ENCODE measurements at places on chromosomes 3 and 15.

GRCh38 chr15:57321973-57322601 is 54.2 kb upstream of the CGNL1 start:
- DNase-seq, result no peak

GRCh38 chr3:156404217-156404616 is 150.7 kb downstream of the SSR3 start:
- no peak for DNase-seq

GRCh38 chr3:4835616-4836043 is 143.6 kb upstream of the BHLHE40 start:
- DNase-seq, result no peak

DNA sequence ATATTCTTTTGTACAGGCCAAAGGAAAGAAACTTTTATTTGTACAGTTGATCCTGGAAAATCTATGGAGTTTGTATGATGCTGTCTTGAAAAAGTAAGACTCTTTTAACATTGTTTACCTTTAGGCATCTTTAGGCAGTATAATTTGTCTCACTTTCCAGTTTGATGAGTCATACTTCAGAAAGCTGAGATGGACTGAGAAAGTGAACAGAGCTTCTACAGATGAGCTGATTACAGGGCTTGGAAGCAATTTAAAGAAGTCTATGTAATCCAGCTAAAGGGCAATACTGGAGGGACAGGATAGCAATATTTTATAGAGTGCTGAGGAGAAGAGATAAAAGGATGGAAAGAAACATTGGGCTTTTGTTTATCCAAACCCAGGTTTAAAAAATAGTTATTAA is 123.5 kb upstream of the GOLGA6L4 start:
- no peak for DNase-seq

DNA sequence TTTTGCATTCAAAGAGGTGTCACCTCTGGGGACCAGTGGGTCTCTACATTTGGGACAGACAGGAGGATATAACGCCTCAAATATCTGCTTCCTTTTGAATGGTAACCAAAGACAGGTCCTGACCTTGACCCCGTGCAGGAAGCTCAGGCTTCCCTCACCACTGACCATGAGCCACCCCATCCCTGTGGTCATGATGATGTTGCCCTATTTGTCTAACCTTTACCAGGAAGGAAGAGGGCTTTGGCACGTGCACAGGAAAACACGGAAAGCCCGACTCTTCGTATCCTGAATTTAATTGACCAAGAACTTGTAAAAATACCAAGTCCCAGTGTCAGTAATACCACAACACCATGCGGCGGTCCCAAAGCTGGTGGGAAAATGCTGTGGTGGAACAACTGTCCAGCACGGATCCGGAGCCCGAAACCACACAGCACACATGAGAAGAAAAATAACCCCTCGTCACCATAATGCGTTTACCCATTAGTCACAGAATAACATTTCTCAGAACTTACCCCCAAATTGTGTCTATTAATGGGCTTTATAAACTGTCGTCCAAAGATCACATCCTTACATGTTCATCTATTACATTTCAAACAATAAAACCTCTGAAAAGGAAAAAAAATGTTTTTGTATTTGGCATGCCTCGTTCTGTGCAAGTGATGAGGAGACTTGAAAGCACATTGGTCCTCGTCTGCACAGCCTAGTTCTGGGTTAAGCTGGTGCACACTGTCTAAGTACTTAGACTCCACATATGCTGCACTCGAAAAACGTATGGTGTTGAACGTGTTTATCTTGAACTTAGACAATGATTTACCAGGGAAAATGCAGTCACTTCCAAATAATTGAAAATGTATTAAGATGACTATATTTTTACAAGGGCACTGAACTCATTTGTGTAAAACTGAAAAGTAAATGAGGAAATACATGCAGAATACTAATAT is 118.9 kb upstream of the IGF1R start:
- DNase-seq, result no peak

- DNase-seq, result no peak
These were observed 606 bp downstream of the EIF2A start for GRCh38 chr3:150547045-150547741.

DNA sequence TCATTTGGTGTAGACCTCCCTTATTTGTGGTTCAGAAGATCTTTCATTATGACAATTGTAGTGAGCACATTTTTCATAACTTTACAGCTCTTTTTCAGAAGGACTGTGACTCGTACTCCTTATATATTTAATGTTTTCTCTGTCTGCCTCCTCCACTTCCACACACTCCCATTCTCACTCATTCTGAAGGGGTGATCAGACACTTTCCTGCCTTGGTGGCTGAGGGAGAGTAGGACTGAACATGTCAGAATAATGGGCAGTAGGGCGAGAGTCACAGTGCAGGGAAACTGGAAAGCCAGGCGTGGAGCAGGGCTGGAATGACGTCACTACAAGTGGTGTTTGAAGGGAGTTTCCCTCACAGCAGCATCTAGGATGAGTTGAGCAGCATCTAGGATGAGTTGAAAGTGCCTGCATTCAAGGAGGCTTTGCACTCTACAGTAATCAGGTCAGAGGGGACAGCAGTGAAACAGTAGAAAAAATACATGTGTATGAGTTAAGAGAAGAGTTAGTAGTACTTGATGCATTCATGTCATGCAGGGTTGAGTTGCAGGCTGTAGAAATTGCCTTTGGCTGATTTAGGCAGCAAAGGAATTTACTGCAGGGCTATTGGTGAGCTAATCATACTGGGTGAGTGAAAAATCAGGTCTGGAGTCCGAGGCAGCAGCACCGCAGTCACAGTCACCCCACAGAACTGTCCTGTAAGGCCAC is 36.3 kb upstream of the FBXL22 start:
- no peak for DNase-seq

- no peak for DNase-seq
These were observed 24.2 kb downstream of the SRGAP3 start for GRCh38 chr3:9225268-9225667.

- no peak for DNase-seq
These were observed 208.3 kb upstream of the PLSCR5 start for GRCh38 chr3:146813496-146813895.

DNA sequence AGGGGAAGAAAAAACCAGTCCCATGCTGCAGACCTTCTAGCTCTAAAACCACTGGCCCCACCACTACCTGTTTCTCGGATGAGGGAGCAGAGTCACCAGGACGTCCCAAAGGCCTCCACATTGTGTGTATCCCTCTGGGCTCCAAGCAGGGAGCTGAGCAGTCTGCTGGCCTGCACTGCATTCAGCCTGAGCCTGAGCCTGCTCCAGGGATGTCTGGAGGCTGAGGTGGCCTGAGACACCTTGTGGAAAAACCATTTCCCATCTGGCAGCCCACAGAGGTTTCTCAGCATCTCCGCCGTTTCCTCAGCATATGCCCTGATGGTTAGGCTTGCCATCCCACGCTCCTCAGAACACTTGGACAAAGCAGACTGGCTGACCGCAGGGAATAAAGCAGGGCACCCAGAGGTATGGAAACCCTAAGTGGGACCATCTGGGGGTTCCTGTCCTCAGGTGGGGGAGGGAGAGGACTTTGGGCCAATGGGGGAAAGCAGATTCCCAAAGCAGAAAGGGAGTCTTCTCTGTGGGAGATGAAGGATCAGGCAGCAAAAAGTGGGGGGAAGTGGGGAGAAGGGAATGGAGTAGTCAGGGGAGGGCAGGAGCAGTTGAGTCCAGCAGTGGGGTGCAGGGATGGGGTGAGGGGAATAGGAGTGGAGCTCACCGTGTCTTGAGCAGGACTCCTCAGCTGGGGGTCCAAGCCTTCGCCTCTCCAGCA is at the start of gene CILP:
CILP (minus strand) TSS at position 704 of the 712 bp plus-strand sequence. CDS start 1,718 bp downstream, outside the sequence.
- DNase-seq, result no peak

DNA sequence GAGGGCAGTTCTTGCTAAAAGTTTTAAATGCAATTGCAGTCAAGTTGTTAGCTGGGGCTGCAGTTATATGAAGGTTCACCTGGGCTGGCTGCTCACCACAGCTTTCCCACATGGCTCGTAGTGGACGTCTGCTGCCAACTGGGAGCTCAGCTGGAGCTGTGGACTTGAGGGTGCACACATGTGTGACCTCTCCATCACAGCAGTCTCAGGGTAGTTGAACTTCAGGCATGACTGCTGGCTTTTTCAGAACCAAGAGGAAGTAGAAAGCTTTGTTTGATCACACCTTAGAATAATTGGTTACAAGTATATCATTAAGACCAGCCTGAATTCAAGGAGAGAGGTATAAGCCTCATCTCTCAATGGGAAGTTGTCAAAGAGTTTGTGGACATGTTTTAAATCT is 74.1 kb downstream of the CHL1 start:
- no peak for DNase-seq

Data from neuronal stem cell (in vitro differentiated cells).